ENCODE measurements at places on chromosomes 6 and 20.

DNA sequence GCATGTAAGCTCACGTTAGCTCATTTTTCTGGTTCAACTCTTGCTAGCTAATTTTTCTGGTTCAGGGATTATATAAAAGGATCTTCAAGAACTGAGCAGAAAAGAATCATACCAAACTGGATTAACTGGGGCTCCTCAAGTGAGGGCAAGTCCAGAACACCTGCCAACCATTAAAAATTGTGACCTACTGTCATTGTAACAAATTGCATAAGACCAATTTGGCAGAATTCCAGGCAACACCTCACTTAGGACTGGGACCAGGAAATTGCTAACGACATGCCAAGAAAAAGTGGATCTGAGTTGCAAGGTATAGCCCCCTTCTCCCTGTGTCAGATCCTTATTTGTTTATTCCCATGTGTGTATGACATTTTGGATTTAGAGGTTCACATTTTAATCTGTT, 216.6 kb downstream of the HIVEP2 start:
- DNase-seq = no peak

- DNase-seq = no peak
Observed at GRCh38 chr20:14643556-14643955, 306.1 kb upstream of the FLRT3 start.

- no peak for DNase-seq
Observed at GRCh38 chr6:136750696-136751521, 41.4 kb downstream of the MAP3K5 start.

- no peak for DNase-seq
Observed at GRCh38 chr20:9330151-9330550, 184.2 kb upstream of the LAMP5 start.

- DNase-seq = no peak
Observed at GRCh38 chr20:62149532-62150309, 6.2 kb downstream of the SS18L1 start.

- no peak for DNase-seq
Observed at GRCh38 chr6:3779574-3779849, 28.0 kb upstream of the PXDC1 start.

DNA sequence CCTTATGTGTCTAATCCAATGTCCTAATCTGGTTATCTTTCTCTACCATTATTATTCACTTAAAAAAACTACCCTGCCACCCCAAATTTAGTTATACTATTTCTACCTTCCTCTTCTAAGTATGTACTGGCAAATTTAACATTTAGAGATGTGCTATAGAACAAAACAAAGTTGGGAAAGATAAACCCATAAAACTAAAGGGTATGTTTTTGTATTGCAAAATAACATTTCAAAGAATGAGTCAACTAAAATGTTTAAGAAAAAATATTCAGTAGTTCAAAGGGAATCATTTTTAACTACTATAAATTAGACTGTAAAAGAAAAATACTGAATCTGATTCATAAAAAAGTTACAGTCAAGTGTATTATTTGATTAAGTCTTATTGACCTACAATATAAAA, 103.0 kb downstream of the LMBRD1 start:
- DNase-seq = no peak

DNA sequence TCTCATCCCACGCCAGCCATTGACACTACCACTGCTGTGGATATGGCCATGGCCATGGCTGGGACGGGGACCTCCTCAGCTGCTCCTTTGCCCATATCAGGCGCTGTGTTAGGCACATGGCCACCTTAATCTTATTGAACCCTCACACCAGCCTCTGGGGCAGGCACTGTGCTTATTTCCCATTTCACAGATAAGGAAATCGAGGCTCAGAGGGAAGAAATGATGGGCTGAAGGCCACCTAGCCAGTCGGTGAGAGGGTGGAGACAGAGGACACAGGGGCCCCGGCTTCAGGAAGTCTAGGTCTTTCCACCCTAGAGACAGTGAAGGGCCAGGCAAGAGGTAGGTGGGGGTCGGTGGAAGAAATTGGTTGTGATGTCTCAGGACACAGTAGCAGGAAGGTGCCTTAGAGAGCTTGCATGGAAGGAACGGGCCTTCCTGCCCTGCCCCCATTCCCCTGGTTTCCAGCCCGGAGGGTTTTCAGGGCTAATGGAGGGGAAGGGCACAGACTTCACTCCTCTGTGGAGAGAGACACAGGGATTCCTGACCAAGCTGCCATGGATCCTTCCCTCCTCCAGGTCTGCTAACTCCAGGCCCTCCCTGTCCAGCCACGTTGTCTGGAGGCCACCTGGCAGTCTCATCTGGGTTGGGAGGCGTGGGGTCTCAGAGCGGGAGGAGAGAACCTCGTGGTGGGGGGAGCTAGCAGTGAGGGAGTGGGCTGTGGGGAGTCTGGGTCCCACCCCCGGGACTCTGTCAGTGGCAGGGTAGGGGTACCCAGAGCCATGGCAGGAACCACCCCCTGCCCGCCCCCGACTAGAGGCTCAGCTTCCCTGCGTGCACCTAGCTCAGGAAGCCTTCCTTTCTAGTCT, 120.4 kb downstream of the VEGFA start:
- no peak for DNase-seq

DNA sequence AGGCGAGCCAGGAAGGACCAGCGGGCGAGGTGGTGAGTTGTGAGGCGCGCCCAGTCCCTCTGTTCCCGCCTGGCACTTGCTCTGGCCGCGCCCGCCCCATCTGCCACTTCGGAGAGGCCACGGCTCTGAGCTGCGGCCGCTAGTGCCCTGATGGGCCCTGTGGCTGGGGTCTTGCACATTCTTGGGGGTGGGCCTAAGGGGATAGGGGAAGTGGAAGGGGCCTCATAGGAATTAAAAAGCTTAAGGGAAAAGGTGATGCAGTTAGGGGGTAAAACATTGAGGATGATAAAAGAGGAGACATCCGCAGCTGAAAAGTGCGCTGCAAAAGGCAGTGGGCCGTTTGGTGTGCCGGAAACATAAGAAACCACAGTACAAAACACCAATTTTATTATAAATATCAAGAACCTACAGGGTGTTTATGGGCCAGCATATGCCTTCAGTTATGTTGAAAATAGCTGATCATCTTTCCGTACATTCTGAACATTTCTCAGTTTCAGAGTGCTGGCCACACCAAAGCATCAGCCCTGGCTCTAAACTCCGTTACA, 1.1 kb upstream of the PSMB8 start:
- no peak for DNase-seq
